ENCODE measurements at places on chromosomes 2 and 18.

GRCh38 chr2:165687426-165688002, 106.5 kb downstream of the GALNT3 start:
- DNase-seq: no peak

DNA sequence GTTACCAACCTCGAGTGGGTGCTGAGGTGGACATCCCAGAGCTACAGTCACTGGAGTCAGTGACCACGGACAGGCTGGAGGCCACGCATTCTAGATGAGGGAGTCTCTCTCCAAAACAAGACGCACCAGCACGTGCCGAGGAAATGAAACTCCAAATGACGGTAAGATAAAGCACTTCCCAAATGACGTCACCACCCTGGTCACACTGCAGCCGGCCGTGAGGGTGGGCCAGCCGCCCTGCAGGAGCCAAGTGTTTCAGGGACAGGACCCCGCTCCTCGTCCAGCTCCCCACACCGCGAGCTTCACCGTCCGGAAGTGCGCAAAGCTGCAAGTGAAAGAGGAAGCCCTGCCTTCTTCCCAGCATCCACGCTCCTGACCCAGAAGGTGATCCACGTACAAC, 99.4 kb downstream of the ZNF516 start:
- DNase-seq: no peak

- no peak for DNase-seq
These were observed 127.0 kb downstream of the ST6GAL2 start for GRCh38 chr2:106758901-106759497.

- no peak for DNase-seq
These were observed 13.6 kb upstream of the PAPOLG start for GRCh38 chr2:60742419-60742818.

DNA sequence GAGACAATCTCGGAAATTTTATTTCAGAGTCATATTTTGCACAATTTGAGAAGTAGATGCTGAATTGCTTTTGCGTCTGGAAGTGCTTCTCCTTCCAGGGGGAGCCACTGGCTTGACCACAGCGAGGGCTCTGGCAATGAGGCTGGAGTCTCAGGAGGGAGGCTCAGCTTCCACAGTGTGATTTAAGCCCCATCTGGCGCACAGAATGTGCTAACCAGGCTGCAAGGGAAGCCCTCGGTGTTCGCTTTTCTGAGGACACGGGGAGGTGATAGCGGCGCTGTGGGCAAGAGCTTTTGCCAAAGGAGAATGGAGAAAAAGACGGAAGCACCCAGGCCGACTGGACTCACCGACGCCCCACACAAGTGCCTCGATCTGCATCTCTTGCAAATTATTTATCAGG, 52.4 kb downstream of the ADI1 start:
- DNase-seq: no peak

DNA sequence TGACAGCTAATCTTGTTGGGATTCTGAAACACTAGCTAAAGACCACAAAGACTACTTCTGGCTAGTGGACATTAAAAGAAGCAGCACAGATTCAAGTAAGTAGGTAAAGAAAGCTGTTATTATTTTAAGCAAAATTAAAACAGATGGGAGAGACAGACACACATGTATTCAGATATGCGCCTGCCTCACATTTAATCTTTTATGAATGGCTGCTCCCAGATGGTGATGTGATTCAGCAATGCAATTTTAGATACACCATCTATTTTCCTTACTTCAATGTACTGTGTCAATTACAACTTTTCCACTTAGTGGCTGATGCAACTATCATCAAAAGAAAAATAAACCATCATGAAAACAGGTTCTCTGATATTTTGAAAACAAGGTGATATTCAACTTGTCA, 133.0 kb upstream of the PGAP1 start:
- DNase-seq: no peak

DNA sequence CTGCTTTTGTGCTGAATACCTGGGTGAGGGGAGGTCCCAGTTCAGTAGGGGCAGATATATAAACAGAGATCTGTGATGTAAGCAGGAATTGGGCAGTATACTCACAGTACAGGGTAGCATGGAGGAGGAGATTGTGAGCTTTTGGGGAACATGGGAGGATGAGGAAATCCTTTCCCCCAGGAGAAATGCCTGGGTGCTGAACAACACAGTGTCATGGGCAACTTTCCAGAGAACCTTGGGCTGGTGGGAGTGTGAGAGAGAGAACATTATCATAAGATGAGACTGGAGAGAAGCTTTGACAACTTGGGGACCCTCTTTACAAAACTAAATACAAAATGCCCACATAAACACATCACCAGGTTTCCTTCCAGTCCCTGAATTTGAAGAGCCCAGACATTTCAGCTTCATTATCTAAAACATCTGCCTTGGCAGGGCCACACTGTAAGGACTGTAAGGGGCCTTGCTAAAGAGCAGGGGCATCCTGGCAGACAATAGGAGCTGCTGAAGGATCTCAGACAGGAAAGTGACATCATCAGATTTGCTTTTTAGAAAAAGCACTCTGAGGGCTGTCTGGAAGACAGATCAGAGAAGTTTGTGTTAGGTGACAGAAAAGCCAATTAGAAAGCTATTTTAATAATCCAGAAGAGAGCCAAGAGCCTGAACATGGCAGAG, 303.1 kb upstream of the FBXO11 start:
- no peak for DNase-seq

GRCh38 chr2:158128168-158128973, 26.7 kb downstream of the UPP2 start:
- no peak for DNase-seq
